ENCODE measurements at places on chromosomes 13 and 19. TPM values are rescaled to one million over a fixed set of nuclear protein-coding genes. Genes with fewer than 3 reads are reported as not detected.

Gene GRIN2D
- 0.25 TPM for polyA plus RNA-seq

Gene USHBP1
- polyA plus RNA-seq = 12.4 TPM

Gene CD33
- polyA plus RNA-seq = 2.3 TPM

Gene PGLYRP2
- polyA plus RNA-seq = not detected

Data from heart left ventricle (tissue), 16 donors.